ENCODE measurements at places on chromosomes 4 and X. TPM values are rescaled to one million over a fixed set of nuclear protein-coding genes. Genes with fewer than 3 reads are reported as not detected.

PITX2 gene
- 2.3 TPM for total RNA-seq

- H3K4me1 ChIP-seq, result no peaks in the 10 kb centered on the region
- DNase-seq, result no peak
- no peak within 1 kb of the TSS for H3K27ac ChIP-seq
Observed at GRCh38 chr4:168092176-168092712, at the start of gene ANXA10. TSS of gene ANXA10 (plus strand) at chr4:168092537. CDS start at chr4:168092701, 164 bp downstream.

BEX5 gene
- 24.5 TPM for total RNA-seq

DNA sequence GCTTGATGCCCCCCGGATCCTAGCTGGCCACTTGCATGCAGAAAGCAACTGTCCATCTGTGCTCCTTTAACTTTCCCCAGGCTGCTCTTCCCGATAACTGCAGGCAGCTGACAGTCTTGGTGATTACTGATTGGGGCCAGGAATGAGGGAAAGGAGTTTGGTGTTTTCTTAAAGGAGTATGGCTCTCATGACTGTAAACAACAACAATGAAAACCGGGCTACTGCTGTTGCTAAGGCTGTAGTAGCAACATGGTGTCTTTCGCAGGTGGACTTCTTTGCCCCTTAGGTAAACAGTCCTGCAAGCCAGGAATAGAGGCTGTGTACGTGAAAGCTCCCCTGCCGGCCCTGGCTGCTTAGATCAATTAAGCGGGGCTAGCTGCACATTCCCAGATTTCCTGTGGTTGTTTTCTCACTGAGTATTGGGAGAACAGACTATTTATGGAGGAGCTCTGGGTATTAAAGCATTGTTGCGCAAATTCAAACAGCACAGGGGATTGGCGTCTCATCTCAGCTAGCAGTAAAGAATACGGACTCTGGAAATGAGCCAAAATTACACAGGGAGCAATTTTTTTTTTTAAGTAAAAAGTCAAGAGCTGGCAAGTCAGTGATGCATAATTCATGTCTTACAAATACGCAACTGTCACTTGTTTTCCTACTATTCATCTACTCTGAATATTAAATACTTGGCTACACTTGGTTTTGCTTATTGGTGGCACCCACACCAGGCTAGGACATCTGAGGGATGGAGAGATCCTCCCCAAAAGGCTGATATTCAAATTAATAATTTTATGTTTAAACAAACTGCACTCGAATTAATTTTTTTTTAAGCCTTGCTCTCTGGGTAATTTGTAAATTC lies 61.6 kb upstream of the NAP1L5 start:
- H3K4me3 ChIP-seq, result no peak overlapping the region
- H3K4me1 ChIP-seq, result no peaks in the 10 kb centered on the region
- no peaks in the 10 kb centered on the region for H3K27me3 ChIP-seq
- no peaks in the 10 kb centered on the region for H3K36me3 ChIP-seq
- H3K27ac ChIP-seq, result no peak overlapping the region
- DNase-seq, result no peak

SPANXD gene
- not detected for total RNA-seq

- H3K36me3 ChIP-seq, result no peaks in the 10 kb centered on the region
- no peak overlapping the region for H3K27ac ChIP-seq
- DNase-seq, result no peak
- H3K4me1 ChIP-seq, result no peaks in the 10 kb centered on the region
- no peaks in the 10 kb centered on the region for H3K27me3 ChIP-seq
Observed at GRCh38 chr4:25993395-25994185, 79.6 kb downstream of the SMIM20 start.

DNA sequence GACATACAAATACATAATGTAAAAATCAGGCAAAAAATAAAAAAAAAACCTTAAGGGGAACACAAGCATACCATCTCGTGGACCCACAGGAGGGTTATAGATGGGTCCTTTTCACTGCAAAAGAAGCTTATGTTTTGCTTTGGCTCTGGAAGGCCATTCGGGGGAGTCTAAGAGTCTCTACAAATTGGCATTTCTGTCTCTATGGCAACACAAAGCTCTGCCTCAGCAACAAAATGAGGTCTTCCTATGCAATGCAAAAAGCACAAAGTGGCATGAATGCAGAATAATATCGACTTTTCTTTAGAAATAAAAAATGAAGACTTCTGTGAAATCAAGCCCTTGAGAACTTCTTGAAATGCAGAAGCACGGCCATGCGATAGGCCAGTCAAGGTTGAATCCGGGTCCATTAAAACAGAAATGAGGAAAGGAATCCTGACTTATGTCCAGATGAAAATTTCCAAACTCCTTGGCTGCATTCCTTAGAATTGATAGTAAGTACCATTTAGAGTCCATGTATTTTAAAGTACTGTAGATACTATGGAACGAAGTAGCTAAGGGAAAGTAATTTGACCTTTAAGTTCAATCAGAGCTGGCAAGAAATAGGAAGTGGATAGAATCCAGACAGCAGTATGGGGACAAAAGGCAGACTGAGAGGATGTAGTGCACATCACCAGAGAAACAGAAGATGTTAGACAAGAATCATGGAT lies 63.7 kb upstream of the PDLIM3 start:
- no peak for DNase-seq
- H3K27ac ChIP-seq, result no peak overlapping the region
- H3K27me3 ChIP-seq, result no peaks in the 10 kb centered on the region
- H3K4me1 ChIP-seq, result no peaks in the 10 kb centered on the region
- H3K36me3 ChIP-seq, result no peaks in the 10 kb centered on the region

- peak overlapping the region; percentile 99 for H3K27ac ChIP-seq
- no peak overlapping the region for H3K4me3 ChIP-seq
- no peaks in the 10 kb centered on the region for H3K36me3 ChIP-seq
- H3K4me1 ChIP-seq, result peaks cover 32% of the 10 kb centered on the region
- no peaks in the 10 kb centered on the region for H3K27me3 ChIP-seq
- DNase-seq, result no peak
Observed at GRCh38 chr4:38668203-38668971, 4.4 kb downstream of the KLF3 start.

GRCh38 chrX:56783450-56783831 lies 54.4 kb downstream of the NBDY start:
- no peaks in the 10 kb centered on the region for H3K36me3 ChIP-seq
- H3K4me1 ChIP-seq, result no peaks in the 10 kb centered on the region
- no peaks in the 10 kb centered on the region for H3K27me3 ChIP-seq
- no peak overlapping the region for H3K27ac ChIP-seq
- DNase-seq, result no peak
- no peak overlapping the region for H3K4me3 ChIP-seq

FAM149A gene
- 12.9 TPM for total RNA-seq

DNA sequence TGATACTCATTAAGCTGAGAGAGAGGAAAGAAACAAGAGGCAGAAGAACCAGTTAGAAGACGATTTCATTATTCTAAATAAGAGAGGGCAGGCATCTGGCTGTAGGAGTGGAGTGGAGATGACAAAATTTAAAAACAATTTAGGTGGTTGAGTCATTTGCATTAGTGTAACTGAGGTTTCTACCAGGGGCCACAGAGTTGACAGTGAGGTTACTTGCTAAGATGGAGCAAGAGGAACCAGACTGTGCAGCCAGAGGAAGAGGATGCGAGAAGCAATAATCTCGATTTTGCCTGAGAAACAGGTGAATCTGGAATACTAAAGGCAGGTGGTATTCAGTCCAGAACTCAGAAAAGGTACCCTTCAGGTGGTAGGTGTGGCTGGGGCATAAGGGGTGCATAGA lies 491.9 kb downstream of the MID1IP1 start:
- no peaks in the 10 kb centered on the region for H3K4me1 ChIP-seq
- H3K4me3 ChIP-seq, result no peak overlapping the region
- DNase-seq, result no peak
- no peaks in the 10 kb centered on the region for H3K27me3 ChIP-seq
- H3K27ac ChIP-seq, result no peak overlapping the region

USP46 gene
- 9.2 TPM for total RNA-seq

P2RY8 gene
- total RNA-seq, result 1.8 TPM

DNA sequence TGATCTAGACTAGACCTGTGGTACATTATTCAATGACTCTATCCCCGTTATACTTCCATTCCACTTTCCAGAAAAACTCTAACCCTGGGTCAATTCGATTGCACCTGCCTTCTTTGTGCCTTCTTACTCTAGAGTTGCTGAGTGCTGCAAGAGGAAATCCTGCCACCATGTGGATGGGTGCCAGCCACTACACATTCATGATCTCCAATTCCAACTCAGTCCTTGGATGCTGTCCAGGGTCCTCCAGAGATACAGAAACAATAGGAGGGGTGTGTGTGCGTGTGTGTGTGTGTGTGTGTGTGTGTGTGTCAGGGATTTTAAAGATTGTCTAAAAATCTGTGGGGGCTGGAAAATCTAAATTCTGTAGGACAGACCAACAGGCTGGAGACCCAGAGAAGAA lies 42.9 kb upstream of the INTS6L start:
- no peaks in the 10 kb centered on the region for H3K27me3 ChIP-seq
- DNase-seq, result peak; percentile 66
- H3K36me3 ChIP-seq, result no peaks in the 10 kb centered on the region

- H3K4me3 ChIP-seq, result no peak overlapping the region
- no peaks in the 10 kb centered on the region for H3K27me3 ChIP-seq
- H3K36me3 ChIP-seq, result no peaks in the 10 kb centered on the region
- H3K4me1 ChIP-seq, result no peaks in the 10 kb centered on the region
Observed at GRCh38 chr4:60683973-60684372, 516.2 kb upstream of the ADGRL3 start.

- no peak overlapping the region for H3K4me3 ChIP-seq
- no peaks in the 10 kb centered on the region for H3K27me3 ChIP-seq
- DNase-seq, result no peak
Observed at GRCh38 chr4:159281771-159282170, 178.9 kb downstream of the RAPGEF2 start.

- no peaks in the 10 kb centered on the region for H3K36me3 ChIP-seq
- H3K4me3 ChIP-seq, result peak overlapping the region; percentile 62
- no peak for DNase-seq
- no peaks in the 10 kb centered on the region for H3K27me3 ChIP-seq
Observed at GRCh38 chrX:132216806-132217202, 2.4 kb downstream of the RAP2C start.

GRCh38 chrX:10104958-10105658 lies 51.7 kb upstream of the CLCN4 start:
- H3K4me3 ChIP-seq, result no peak overlapping the region
- H3K27me3 ChIP-seq, result no peaks in the 10 kb centered on the region
- H3K4me1 ChIP-seq, result no peaks in the 10 kb centered on the region
- no peak for DNase-seq

TLR10 gene
- 0.14 TPM for total RNA-seq

DNA sequence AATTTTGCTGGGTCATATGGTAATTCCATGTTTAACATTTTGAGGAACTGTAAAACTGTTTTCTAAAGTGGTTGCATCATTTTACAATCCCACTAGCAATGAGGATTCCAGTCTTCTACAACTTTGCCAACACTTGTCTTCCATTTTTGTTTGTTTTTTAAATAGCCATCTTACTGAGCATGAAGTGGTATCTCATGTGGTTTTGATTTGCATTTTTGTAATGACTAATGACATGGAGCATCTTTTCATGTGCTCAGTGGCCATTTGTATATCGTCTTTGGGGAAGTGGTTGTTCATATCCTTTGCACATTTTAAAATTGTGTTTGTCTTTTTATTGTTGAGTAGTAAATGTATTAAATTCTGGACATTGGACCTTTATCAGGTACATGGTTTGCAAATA lies 94.7 kb downstream of the TMEM131L start:
- H3K4me1 ChIP-seq, result peaks cover 3% of the 10 kb centered on the region
- H3K27ac ChIP-seq, result no peak overlapping the region
- no peaks in the 10 kb centered on the region for H3K27me3 ChIP-seq
- no peak for DNase-seq
- H3K36me3 ChIP-seq, result no peaks in the 10 kb centered on the region

DNA sequence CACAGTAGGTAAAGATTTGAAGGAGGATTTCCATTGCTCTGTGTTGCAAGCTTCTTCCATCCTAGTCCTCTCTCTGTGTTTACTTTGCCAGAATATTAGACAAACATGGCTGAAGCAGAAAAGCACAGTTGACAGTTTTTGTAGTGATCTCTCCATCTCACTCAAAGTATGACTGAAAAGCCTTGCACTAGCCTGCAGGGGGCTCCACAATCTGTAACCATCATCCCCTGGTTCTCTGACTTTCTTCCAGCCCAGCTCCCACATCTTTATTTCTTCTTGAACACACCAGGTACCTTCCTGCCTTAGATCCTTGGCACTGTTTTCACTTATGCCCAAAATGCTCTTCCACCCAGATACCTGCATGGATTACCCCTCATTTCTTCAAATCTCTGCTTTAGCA lies 34.1 kb upstream of the HHIP start:
- DNase-seq, result no peak
- no peaks in the 10 kb centered on the region for H3K36me3 ChIP-seq
- H3K27me3 ChIP-seq, result no peaks in the 10 kb centered on the region
- H3K27ac ChIP-seq, result no peak overlapping the region
- no peak overlapping the region for H3K4me3 ChIP-seq

- no peak overlapping the region for H3K27ac ChIP-seq
- H3K27me3 ChIP-seq, result no peaks in the 10 kb centered on the region
- H3K4me1 ChIP-seq, result no peaks in the 10 kb centered on the region
- DNase-seq, result no peak
- H3K36me3 ChIP-seq, result no peaks in the 10 kb centered on the region
Observed at GRCh38 chr4:185298728-185299430, 89.5 kb downstream of the SNX25 start.

DNA sequence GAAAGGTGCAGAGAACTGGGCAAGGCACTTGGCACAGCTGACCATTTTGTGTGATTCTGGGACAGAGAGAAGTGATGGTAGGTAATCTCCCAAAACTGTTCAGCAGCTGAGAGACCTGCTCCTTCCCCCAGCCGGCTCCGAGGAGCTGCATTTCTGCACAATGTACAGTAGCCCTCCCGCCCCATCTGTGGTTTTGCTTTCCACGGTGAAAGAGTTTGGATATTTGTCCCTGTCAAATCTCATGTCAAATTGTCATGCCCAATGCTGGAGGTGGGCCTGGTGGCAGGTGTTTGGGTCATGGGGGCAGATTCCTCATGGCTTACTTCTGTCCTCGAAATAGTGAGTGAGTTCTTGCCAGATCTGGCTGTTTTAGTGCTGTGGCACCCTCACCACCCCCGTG lies 90.5 kb upstream of the CD99 start:
- H3K4me3 ChIP-seq, result no peak overlapping the region
- no peaks in the 10 kb centered on the region for H3K36me3 ChIP-seq
- no peaks in the 10 kb centered on the region for H3K4me1 ChIP-seq
- no peaks in the 10 kb centered on the region for H3K27me3 ChIP-seq
- no peak overlapping the region for H3K27ac ChIP-seq

DNA sequence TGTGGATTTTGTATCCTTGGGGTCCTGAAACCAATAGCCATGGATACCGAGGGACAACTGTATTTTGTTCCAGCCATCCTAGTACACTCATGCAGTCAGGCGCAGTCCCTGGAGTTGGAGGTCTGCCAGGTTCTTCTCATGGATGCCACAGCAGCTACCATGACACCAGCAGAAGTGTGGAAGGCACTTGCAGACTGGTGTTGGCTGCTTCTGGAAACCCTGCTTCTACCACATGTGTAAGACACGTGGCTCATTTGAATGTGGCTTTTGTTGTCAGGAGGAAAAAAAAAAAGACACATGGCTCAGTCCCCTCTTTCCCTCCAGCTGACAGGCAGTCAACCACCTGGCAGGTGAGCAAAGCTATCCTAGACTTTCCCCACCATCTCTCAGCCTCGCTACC lies 19.4 kb downstream of the DRD5 start:
- no peaks in the 10 kb centered on the region for H3K4me1 ChIP-seq
- H3K36me3 ChIP-seq, result no peaks in the 10 kb centered on the region
- H3K27ac ChIP-seq, result no peak overlapping the region
- DNase-seq, result no peak

ZIC3 gene
- total RNA-seq, result not detected

- DNase-seq, result peak; percentile 34
- no peaks in the 10 kb centered on the region for H3K4me1 ChIP-seq
- peak overlapping the region; percentile 35 for H3K4me3 ChIP-seq
Observed at GRCh38 chr4:168631241-168632162, 134.7 kb downstream of the PALLD start.

All from prostate gland (tissue), 2 donors.